ENCODE measurements at places on chromosomes 3 and 15.

DNA sequence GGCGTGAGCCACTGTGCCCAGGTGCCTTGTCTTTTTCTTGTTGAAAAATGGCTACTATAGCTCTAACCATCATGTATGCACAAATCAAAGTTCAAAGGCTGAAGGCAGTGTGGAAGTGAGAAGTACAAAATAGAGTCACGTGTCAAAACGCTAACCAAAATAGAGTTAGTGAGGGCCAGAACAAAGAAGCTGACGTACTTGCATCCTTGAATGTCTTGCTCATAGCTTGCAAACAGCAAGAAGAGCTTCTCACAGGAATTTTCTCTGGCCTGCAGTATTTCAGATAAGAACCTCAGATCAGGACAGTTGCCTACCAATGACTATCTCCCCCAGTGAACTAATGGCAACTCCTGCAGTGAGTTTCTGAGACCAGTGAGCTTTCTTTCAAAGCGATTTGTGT lies 713.5 kb downstream of the GRM7 start:
- DNase-seq, result no peak

- DNase-seq, result no peak
These were observed 44.8 kb upstream of the KCNH8 start for GRCh38 chr3:19103510-19103909.

- DNase-seq, result no peak
These were observed 21.0 kb downstream of the SLCO2A1 start for GRCh38 chr3:134008630-134009156.

DNA sequence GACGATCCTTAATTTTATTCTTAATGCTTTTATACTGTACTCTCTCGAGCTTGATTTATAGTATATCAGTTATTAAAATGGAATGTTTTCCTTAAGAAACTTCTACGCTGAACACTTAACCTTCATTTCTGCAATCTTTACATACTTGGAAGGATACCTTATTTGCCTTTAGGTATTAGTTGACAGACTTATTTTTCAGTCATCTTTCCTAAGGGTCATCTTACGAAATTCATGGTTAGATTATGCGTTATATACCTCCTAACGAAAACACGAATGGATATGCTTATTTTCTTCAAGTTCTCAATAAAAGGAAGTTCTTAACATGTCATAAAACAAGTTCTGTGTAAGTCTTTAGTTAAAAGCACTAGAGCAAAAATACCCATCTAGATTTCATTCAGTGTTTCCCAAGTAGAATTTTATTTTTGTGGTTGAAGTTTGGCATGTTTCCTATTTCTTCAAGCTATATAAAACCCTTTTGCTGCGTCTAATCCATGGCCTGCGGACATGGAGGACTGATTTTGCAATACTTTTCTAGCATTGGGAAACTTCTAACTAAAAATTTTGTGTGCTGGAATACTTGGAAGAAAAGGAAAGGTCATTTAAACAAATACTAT lies 231.3 kb downstream of the TP63 start:
- no peak for DNase-seq

DNA sequence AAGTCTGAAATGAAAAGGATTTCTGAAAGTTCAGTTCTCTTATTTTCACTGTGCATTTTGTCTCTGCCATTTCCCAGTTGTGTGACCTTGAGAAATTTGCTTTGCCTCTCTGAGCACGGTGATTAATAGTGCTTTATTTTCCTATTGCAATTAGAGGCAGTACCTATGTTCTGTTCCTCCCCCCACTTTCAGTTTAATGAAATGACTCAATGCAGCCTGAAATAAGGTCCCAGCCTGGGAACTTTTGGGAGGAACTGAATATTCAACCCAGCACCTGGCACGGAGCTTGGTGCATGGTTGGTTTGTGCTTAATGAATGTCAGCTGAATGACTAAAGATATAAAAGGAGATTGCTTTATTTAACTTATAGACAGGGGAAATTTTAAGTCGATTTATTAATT lies 352.6 kb downstream of the PDCD6IP start:
- DNase-seq, result no peak

- peak; percentile 31 for DNase-seq
These were observed 731 bp downstream of the ZNF710 start for GRCh38 chr15:90001683-90002427.

DNA sequence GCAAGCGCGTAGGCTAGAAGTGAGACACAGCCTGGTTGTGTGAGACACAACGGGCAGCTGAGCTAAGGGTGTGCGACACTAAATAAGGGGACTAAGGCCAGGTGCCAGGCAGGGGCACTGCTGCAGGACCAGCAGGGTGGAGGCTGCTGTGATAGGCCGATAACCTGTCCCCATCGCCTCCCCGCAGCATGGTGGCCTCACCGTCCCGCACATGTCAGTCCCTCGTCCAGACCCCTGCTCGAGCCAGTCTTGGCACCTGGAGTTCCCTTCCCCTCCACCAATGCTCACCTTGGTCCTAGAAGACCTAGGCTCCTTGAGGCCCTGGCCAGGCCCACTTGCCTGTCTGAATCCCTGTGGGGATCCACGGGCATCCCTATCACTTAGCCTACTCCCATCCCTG lies 96.1 kb downstream of the HMG20A start:
- DNase-seq, result no peak

DNA sequence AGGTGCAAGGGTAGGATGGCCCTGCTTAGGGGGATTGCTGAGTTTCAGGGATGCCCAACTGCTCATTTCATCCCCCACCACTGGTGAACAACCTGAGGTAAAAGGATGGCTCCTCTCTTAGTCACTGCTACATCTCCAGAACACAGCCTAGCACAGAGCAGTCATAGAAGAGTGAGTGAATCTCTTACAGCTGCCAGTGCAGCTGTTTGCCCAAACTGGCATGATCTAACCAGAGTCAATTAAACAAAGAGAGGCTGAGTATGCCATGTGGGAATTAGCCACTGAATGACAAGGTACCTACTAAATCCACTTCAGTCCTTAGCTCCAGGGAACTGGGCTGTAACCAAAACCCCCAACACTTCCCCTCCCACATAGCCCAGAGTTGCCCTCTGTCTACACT lies 6.8 kb upstream of the NCKIPSD start:
- DNase-seq, result no peak

DNA sequence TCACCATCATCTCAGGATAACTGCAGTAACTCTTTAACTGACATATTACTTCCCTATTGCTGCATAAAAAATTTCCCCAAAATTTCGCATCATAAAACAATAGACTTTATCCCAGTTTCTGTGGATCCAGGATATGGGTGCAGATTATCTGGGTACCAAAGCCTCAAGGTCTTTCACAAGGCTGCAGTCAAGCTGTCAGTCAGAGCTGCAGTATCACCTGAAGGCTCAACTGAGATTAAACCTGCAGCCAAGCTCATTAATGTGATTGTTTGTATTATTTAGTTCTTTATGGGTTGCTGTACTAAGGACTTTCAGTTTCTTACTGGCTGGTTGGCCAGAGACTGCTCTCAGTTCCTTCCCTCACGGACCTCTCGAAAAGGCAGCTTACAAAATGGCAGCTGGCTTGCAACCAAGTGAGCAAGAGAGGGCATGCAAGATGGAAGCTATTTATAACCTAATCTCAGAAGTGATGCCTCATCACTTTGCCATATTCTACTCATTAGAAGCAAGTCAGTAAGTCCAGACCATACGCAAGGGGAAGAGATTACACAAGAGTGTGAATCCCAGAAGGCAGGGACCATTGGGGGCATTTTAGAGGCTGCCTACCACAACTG lies 54.9 kb downstream of the DCUN1D1 start:
- no peak for DNase-seq

GRCh38 chr15:34358367-34358766 lies 8.6 kb downstream of the LPCAT4 start:
- no peak for DNase-seq

DNA sequence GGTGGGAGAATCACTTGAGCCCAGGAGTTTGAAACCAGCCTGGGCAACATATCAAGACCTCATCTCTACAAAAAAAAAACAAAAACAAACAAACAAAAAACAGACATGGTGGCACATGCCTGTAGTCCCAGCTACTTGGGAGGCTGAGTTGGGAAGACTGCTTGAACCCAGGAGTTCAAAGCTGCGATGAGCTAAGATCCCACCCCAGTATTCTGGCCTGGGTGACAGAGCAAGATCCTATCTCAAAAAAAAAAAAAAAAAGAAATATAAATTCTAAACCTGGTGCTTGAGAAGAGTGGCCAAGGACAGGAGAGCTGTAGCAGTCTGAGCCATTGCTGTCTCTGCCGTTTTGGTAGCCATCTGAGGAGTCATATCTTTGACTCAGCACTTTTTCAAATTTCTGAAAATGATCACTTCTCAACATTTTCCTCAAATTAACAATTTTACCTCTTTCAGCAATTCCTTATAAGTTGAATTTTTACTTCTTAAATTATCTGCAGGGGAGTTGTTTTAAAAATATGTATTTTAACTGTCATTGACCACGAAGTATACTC lies 3.6 kb upstream of the DENND4A start:
- DNase-seq, result no peak

GRCh38 chr3:124964387-124964786 lies 29.8 kb upstream of the MUC13 start:
- DNase-seq, result no peak

- no peak for DNase-seq
These were observed 108.0 kb downstream of the SENP2 start for GRCh38 chr3:185693985-185694653.

GRCh38 chr15:90165659-90166489 lies 35.3 kb upstream of the SEMA4B start:
- DNase-seq, result no peak

All from effector CD8-positive, alpha-beta T cell (primary cell).